ENCODE measurements at places on chromosomes 6 and 20.

DNA sequence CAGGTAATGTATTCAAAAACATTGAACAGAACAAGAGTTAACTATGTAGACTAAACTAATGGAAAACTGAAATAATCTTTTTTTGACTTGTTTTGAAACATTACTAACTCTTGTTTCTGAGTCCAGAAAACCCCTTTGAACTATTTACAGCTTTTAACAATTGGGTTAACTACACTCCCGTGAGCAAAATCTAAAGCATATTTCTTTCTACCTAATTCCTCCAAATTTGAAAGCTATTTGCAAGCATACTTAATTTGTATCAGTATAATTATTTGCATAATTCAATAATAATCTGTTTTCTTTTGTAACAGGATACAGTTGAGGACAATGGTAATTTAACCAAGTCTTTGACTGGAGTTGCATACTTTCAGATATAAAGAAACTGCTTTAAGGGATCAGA lies 62.6 kb upstream of the AGPAT4 start:
- DNase-seq: no peak

- DNase-seq: no peak
Measured at GRCh38 chr6:90730151-90730673, 143.3 kb upstream of the MAP3K7 start.

DNA sequence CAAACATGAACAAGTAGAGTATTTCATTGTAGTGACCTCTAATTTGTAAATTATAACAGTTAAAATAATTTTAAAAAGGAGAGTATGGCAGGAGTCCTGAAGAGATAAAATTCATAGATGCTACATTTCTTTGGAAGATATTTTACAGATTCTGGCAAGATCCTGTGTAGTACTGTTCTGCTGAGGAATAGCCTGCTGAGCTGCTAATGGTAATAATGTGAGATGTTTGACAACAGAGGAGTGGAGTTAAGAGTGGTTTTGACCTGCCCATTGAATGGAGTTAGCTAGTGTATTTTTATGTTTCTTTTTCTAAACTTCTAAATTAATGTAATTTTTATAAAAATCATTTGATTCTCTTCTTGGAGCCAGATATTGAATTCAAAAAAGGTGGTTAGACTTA lies 11.8 kb downstream of the CLVS2 start:
- no peak for DNase-seq

GRCh38 chr6:73636048-73636447 lies 17.7 kb downstream of the SLC17A5 start:
- DNase-seq: no peak

DNA sequence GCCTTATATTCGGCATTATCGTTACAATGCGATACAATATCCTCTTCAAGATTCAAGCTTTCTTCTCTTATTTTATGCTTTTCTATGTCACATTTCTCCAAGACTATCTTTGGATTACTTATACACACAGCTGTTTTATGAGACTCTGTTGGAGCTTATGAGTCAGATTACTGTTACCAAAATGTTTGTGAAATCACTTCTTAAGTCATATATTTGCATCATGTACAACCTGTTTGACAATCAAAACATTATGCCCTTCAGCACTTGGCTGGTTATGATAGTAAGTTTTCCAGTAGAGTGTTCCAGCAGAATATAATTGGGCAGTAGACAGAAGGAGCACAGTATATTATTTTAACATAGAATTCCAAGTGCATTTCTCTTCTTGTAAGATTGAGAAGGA lies 35.2 kb downstream of the BMP6 start:
- DNase-seq: no peak

DNA sequence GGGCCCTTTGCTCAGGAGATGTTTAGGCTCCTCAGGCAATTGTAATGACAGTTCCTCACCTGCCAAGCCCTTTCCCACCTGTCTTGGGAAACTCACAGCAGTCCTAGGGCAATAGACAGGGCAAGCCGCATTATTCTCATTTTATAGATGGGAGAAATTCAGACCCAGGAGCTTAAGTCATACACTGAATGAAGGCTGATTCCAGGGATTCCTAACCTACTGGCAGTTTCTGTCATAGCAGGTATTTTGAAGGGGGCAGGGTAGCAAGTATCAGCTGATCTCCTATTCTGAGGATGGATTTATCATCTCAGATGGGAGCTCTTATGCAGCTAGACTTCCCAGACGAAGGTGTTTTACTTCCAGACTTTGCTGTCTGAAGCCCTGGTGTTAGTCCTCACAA lies 61.4 kb upstream of the MYL9 start:
- no peak for DNase-seq

- DNase-seq: no peak
Measured at GRCh38 chr20:42862446-42862845, 327.3 kb downstream of the PTPRT start.

DNA sequence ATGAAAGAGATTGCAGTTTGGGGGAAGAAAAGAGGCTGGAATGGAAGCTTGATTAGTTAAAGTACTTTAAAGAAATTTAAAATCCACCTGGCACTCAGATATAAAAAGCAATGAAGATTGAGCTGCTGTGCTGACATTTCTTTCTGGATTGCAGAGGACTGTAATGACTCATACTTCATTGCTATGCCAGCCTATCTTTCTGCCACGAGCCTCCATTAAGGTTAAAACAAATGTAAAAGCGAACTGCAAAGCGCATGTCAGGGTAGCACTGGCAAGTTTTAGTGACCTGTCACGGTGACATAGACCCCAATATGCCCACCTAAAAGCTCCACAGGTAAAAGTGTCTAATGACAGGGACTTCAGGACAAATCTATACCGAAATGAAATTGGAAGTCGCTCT lies 449.6 kb downstream of the C6orf118 start:
- no peak for DNase-seq

DNA sequence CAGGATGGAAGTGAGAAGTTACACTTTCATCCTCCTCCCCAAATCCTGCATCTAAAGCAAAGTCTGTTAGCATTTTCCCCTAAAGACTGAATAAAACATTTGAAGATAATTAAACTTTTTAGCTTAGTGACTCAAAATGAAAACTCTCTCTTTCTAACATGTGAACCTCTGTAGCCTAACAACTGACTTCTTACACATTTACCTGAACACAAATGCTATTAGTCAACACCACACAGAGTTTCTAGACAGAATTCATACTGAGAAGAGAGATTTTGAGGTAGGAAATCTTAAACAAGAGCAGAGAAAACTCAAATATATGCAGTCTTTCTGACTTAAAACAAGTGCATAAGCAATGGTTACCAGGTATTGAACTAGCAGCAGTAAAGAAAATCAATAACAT lies 149.9 kb upstream of the SMLR1 start:
- no peak for DNase-seq

- no peak for DNase-seq
Measured at GRCh38 chr6:158665332-158665731, 15.5 kb downstream of the SYTL3 start.

GRCh38 chr6:138035070-138035469 lies 72.1 kb downstream of the PERP start:
- no peak for DNase-seq

- no peak for DNase-seq
Measured at GRCh38 chr20:8061861-8062518, 42.4 kb upstream of the TMX4 start.

DNA sequence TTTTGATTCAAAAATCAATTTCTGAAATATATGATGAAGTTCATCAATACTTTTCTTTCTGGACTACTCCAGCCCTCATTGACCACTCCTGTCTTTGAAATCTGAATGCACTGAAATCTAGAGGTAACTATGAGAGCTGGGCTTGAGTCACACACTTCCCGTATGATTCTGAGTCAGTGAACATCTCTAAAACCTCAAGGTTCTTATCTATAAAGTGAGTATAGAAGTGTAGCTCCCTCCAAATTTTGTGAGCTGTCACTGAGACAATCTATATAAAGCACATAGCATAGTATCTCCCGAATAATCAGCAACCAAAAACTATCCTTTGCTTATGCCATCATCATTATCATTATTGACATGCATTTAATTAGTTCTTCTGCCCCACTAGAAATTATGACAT lies 182.4 kb downstream of the TSHZ2 start:
- no peak for DNase-seq

GRCh38 chr6:35737413-35738211 lies 780 bp downstream of the ARMC12 start:
- peak; percentile 45 for DNase-seq

DNA sequence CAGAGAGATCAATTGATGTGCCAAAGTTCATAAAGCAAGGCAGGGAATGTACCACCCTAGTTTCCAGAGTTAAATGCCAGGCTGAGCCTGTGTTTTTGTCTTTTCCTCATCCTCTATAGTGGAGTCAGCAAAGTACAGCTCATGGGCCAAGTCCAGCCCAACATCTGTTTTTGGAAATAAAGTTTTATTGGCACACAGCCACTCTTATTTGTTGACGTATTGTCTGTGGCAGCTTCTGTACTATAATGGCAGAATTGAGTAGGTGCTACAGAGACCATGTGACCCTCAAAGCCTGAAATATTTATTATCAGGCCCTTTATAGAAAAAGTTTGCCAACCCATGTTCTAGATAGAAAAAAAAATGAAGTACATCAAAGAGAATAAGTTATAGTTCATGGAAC lies 187.0 kb downstream of the TSHZ2 start:
- DNase-seq: no peak

GRCh38 chr20:18428490-18429173 lies 38.2 kb downstream of the DZANK1 start:
- peak; percentile 59 for DNase-seq

DNA sequence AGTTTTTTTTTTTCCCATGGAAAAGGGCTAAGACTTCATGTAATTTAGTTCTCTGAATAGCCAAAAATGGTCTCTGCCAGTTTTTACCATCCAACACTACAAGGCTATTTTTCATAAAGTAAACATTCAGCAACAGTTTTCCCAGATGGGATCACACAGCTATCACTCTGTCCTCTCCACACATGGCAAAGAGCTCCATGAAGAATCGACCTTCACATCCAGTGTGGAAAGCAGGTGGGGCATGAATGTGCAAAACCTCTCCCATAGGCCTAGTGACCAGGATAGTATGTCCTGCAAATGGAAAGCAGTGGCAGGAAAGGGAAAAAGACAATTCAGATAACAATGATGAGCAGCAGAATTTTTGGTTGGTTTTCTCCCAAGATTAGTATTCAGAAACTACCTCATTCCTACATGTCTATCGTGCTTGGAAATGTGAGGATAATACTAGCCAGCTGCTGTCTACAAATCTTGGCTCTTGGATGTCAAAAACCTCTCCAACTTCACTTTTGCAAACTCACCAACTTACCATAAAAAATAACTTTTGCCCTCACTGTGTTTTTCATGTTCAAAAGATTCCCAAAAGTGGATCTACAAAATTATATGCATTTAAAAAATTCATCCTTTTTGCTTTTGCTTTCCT lies 159.7 kb upstream of the MCHR2 start:
- DNase-seq: no peak

DNA sequence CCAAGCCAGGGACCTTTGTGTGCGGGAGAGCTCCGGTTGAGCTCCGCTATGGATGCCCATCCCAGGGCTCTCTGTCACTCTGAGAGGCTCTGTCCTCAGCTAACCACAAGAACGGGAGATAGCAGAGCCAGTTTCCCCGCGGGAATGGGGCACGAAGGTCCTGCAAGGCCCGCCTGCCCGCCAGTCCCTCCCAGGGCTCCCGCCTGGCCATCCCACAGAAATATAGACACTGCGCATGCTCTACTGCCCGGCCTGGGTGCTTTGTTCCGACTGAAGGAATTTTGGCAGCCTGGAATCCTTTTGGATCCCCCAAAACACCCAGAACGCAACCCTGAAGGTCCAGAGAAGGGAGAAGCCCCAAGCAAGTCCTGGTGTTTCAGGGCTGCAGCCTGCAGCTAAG lies 8.6 kb upstream of the DEFB110 start:
- no peak for DNase-seq

GRCh38 chr6:87110636-87111035 lies 15.7 kb upstream of the CGA start:
- DNase-seq: no peak

DNA sequence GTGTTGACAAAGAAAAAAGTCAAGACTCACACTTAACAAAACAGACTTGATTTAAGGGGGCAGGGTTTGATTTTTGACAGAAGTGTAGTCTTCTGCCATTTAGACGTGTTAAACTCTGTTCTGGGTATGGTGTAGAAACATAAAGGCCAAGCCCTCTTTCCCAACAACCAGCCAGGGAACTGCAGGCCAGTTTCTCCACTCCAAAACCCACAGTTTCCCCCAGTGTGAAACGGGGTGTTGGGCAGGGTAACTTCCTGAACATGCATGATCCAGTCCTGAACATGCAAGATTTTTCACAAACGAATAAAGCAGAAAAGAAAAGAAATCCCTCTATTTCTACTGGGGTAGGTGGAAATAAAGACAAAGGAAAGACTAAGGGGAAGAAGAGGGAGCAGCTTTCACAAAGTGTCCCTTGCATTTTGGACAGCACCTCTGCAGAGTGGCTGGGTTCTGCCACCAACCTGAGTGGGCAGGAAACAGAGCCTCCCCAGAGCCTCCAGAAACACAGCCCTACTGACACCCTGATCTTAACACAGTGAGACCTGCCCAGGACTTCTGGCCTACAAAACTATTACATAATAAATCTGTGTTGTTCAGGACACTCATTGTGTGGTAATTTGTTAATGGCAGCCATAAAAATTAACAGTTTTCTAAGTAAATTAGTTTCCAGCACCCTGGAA lies 7.5 kb downstream of the APMAP start:
- DNase-seq: no peak

DNA sequence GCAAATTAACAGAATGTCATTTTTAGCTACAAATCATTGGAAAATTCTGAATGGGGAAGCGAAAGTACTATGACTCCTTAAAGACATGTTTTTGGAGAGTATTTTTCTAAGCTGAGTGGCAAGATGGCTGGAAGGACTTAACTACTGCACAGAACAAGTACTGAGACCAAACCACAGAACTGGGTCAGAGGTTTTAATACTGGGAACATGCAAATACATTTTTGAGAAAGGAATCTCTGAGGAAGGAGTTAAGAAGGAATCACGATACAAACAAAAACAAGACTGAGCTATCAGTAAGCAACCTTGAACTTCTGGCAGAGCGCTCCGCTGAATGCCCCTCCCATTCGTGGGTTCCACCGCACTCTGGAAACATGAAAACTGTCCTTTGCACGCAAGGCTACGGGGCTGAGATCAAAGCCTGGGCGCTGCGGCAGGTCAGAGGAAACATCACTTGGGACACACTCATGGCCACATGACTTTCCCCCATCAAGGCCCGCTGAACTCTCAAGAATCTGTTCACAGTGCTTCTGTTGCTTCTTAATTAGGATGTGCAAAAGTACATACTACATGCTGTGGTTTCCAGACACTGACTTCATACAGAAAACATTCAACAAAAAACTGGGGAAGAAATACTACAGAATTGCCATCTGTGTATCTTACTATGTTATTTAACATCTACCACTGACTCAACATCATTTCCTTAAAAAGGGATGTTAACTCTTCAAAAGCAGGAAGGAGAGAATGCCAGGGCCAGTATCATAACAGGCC lies 27.8 kb downstream of the SLC23A2 start:
- peak; percentile 58 for DNase-seq

GRCh38 chr6:116165596-116165995 lies 39.7 kb upstream of the COL10A1 start:
- DNase-seq: no peak

- no peak for DNase-seq
Measured at GRCh38 chr6:161575523-161576254, 301.8 kb upstream of the AGPAT4 start.
